ENCODE measurements at places on chromosomes 7 and 10.
A peak's percentile ranks its signal among the peaks of the same experiment; 100 is the strongest.

- no peak for DNase-seq
Observed at GRCh38 chr10:69819716-69820506, 18.2 kb downstream of the COL13A1 start.

GRCh38 chr10:44307691-44308090 is 77.2 kb downstream of the CXCL12 start:
- no peak for DNase-seq

- no peak for DNase-seq
Observed at GRCh38 chr7:18290865-18291264, 204.7 kb upstream of the HDAC9 start.

DNA sequence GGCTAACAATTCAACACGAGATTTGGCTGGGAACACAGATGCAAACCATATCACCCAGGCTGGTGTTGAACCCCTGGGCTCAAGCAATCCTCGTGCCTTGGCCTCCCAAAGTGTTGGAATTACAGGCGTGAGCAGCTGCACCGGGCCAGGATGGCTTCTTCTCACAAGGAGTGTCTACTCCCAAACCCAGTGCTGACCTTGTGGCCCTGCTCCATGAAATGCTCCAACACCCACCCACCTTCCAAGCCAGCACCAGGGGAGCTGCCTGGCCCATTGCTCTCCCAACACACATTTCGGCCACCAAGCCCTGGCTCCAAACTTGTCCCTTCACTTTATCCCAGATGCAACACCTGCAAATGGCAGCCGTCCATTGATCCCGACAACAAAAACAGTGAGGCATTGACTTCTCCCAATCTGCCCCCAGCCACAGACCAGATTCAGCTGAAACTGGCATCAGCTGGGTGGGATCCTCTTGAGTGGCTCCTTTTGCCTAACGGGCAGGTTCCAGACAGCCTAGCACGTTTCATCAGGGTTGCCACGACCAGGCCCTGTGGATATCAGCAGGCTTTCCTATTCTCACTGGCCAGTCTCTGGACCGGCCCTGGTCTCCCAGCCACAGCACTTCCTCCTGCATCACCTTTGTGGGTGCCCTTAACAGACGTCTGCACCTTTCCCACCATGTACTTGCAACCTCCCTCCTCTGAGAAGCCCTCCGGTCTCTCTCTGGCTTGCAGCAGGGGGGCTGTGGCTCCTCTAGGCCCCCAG is 105.7 kb upstream of the CARD11 start:
- no peak for DNase-seq

DNA sequence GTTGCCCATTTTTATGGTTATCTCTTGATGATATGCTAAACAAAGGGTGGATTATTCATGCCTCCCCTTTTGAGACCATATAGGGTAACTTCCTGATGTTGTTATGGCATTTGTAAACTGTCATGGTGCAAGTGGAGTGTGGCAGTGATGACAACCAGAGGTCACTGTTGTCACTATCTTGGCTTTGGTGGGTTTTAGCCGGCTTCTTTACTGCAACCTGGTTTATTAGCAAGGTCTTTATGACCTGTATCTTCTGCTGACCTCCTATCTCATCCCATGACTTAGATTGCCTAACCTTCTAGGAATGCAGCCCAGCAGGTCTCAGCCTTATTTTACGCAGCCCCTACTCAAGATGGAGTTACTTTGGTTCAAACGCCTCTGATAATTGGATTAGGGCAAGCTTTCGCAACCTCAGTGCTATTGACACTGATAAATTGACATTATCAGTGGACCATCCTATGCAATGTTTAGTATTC is 36.9 kb downstream of the BAG3 start:
- DNase-seq, result no peak

DNA sequence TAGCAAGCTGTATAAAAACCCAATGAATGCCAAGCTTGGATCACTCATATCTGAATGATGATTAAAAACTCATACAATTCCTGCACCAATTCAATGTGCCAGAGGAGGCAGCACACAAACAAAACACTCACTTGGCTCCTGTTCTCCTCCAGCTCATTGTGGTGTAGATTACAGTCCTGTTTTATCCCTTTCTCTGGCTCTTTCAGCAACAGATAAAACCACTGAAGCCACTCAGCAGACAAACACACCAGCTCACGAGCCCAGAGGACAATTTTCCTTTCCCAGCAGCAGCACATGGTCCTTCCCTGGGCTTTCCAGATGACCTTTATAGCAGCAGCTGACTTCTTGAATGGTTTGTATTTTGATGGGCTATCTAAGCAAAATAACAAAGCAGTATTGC is 107.3 kb upstream of the STARD3NL start:
- peak; percentile 28 for DNase-seq

DNA sequence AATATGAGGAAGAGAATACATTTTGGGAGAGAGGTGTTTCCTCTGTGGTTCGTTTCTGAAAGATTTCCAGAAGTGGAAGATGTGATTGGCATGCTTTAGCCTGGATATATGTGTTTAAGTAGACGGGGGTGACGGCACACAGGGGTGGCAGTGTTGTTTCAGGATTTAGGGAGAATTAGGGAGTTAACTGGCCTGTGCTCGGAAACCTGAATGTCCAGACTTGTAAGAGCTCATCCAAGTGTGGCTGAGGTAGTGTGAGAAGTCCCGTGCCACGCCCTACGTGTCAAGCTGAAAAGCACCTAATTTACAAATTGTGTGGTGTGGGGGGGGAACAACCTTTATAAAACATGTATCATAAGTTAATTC is 1.1 kb downstream of the RALA start:
- peak; percentile 37 for DNase-seq

- no peak for DNase-seq
Observed at GRCh38 chr10:130921461-130921860, 390.1 kb downstream of the TCERG1L start.

DNA sequence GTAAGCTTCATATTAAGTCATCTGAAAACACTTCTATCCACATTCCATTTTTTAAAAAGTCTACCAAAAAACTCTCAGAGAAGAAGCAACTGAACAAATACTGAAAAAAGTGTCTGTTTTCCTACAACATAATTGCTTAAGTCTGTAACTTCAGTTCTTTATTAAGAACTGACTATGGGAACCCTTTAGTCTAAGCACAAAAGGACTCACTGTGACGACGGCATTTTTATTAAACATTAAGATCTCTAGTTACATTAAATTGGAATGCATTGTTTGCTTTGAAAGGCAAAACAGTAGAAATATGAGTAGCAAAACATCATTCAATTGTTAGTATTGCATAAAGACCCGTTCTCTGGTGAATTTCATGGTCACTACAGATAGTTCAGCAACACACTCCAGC is 5.8 kb upstream of the FAM3C start:
- DNase-seq, result no peak

DNA sequence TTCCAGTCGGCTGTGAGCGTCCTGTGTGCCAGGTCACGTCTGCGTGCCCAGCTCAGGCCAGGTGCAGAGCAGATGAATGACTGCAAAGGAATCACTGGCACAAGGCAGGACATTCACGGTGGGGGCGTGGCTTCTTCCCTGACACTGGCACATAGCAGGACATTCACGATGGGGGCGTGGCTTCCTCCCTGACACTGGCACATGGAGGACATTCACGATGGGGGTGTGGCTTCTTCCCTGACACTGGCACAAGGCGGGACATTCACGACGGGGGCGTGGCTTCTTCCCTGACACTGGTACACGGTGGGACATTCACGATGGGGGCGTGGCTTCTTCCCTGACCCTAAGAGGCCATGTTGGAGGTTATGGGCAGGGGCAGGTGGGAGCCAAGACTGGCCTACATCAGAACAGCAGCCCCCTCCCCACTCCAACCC is 64.3 kb downstream of the MYL10 start:
- DNase-seq, result peak; percentile 67

Data from A549 (cell line).